Activated naive CD4-positive, alpha-beta T cell treated with anti-CD3 and anti-CD28 coated beads, Interleukin-2, amount 10 ng/mL, durations not matched to agents 7 days and 5 days (primary cell): ENCODE measurements at places on chromosomes 5 and 9.

- no peak for DNase-seq
These were observed 597 bp upstream of the TMEM250 start for GRCh38 chr9:136119061-136119882.

DNA sequence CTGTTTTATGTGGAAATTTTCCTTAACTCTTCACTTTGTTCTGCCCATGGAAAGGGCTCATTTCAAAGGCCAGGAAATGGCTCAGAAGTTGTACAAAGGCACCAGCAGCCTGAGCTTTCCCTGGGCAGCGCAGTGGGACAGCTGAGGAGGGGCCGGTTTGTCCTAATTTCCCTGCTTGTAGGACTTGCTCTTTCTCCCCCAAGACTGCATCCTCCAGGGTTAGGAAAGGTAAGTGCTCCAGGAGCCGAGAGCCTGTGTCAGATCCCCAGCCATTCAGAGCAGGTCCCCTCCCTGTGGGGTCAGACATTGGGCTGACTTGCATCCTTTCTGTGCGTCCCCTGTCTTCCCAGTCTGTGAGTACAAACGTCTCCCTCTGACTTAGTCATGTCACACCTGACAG is 43.5 kb downstream of the AGXT2 start:
- no peak for DNase-seq

DNA sequence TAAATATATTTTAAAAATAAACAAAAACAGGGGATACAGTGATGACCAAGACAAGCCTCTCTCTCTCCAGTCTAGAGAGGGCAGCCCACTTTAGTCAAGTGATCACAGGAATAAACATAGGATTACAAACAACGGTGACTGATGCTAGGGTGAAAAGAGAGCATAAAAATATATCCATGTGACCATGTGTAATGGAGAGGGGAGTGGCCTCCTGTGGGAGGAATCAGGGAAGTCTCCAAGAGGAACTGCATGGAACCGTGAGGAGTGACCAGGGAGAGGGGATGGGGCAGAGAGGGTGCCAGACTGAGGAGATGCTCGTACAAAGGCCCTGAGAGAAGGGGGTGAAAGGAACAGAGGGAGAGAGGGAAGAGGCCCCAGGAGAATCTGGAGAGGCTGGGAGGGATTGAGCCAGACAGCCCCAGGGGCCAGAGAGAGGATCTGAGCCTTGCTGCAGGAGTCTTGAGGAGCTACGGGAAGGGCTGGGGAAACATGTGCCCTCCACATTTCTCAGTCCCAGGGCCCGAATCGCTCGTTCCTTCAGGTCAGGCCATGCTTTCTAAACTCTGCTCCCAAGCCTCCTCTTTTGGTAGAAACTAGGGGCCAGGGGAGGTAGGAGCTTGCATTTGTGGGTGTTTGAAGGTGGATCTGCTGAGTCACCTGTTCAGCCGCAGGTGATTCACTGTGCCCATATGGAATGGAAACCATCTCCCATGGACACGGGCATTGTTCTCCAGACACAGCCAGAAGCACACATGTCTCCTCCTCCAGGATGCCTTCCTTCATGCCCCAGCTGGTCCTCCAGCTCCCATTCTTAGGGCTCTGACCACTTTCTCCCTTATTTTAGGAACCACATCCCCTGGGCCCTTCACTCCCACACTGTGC is 63.8 kb downstream of the PAX5 start:
- DNase-seq, result no peak

DNA sequence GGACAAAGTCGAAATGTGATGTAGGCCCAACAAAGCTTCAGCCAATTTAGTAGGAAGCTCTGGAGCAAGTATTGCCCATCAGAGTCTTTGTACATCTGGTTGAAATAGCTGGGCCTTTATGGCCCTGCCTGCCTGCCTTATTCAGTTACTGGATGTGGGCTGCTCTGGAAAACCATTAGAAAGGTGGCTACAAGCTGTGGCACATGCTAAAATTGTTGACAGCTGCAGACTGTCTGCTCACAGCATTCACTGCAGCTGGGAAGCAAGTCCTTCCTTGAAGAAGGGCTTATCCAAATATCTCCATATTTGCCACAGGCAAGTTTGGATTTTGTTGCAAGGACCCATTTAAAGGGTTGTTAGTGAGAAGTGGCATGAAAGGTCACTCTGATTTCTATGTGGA is 24.4 kb downstream of the SMIM15 start:
- DNase-seq, result no peak

DNA sequence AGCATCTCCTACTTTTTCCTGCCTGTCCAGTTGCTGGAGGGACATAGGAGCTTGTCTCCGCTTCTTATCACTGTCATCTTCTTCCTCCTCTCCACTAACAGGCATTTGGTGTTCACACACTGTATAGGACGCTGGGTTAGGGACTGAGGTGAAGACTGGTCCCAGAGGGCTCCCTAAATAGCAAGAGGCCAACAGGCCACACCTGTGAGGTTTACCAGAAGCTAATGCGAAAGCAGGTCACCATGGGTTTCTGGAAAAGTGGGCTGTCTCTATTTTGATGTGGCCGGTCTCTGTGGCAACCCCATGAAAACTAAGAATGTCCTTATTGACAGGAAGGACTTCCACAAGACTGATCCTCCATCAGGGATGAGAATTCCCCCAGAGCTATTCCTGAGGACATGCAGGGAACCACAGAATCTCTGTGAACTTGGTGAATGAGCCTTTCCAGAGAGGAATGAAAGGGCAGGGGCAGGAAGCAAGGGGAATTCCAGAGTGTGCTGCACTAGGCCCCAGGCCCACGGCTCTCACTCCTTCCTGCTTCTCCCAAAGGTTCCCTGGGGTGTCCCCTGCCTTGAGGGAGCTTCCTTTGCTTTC is 61.7 kb downstream of the DAP start:
- no peak for DNase-seq

GRCh38 chr5:117680426-117680825 is 1105.8 kb upstream of the SEMA6A start:
- DNase-seq, result no peak

DNA sequence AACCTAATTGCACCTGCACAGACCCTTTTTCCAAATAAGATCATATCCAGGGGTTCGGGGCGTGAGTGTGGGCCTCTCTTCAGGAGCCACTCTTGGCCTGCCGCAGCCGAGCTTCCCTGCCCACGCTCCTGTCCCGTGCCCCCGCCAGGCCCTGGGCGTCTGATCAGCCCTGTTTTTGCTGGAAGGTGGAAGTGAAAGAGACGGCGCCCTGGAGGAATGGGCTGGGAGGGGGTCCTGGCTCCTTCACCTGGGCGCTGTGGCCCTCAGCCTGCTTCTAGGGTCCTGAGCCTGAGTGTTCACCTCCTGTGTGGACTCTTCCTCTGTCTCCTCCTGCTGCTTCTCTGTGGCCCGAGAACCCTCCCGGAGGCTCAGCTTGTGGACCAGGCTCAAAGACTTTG is 11.2 kb upstream of the COL5A1 start:
- peak; percentile 16 for DNase-seq

GRCh38 chr9:72127753-72128152 is 21.5 kb upstream of the GDA start:
- no peak for DNase-seq

DNA sequence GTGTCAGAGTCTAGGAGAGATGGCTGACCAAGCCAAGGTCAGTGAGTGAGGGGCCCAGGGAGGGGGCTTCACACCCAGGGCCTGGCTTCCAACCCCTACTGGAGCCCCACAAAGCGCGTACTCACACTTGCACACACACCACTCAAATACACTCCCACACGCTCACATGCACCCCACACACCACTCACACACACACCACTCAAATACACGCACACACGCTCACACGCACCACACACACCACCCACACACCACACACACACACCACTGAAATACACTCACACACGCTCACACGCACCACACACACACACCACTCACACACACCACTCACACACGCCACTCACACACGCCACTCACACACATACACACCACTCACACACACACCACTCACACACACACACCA is 5.7 kb upstream of the ASB6 start:
- no peak for DNase-seq

DNA sequence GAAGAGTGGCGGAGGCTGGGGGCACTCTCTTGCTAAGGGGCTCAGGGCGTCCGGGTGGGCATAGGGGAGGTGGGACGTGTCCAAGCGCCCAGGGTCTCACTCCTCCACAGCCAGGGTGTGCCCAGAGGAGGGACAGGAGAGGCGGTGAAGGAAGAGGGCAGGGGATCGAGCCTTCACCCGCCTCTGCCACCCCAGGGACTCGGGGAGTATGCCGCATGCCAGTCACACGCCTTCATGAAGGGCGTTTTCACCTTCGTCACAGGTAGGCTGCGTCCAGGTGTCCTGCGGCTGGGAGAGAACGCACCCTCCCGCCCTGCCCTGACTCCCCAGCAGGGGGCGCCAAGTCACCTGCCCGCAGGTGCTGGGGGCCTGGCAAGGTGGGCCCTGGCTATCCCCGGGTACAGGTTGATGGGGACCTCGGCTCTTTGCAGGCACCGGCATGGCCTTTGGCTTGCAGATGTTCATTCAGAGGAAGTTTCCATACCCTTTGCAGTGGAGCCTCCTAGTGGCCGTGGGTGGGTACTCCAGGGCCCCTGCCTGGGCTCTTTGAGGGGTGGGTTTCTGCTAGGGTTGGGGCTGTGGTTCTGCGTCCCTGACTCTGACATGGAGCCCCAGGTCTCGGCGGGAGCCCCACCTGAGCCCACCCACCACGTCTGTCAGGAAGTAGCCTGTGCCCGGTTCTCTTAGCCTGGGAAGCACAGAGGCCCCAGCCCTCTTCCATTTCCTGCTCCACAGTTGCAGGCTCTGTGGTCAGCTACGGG is 552 bp downstream of the TMEM141 start:
- DNase-seq, result peak; percentile 79

DNA sequence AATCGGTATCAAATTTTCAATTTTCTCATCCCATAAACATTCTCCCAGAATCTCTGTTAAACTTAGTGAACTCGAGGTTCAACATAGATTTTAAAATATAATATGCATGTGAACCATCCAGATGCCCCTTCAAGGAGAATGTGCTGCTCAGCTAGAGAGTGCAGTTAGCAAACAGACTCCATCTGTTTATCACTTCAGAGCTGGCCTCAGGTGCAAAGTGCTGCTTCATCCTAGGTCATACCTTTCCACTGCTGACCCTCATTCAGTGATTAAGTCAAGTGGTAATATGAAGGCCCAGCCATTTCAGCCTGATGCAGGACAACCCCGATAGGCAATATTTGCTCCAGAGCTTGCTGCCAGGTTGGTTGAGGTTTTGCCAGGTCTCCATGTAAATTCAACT is 339.0 kb upstream of the POU5F2 start:
- no peak for DNase-seq

- DNase-seq, result no peak
These were observed 810.8 kb downstream of the TLE1 start for GRCh38 chr9:80878556-80878955.

- no peak for DNase-seq
These were observed 212.6 kb downstream of the SPATA31D1 start for GRCh38 chr9:82201196-82201595.

DNA sequence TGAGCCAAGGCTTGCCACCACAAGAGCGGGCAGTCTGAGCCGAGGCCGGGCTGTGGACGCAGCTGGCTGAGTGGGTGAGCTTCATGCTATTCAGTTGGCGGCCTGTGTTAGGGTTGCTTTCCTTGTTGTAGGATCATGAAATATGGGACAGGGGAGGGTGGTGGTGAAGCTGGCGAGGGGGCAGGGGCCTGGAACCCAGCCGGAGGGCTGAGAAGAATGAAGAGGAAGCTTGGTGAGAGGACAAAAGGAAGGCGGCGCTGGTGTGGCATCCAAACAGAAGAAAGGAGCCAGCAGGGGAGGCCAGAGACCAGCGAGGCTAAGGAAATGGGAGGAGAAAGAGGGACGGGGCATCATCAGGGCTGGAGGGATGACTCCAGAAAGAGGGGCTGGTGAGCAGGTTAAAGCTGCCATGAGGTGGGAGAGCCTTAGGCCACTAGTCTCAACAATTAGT is 18.3 kb downstream of the RALGPS1 start:
- no peak for DNase-seq

DNA sequence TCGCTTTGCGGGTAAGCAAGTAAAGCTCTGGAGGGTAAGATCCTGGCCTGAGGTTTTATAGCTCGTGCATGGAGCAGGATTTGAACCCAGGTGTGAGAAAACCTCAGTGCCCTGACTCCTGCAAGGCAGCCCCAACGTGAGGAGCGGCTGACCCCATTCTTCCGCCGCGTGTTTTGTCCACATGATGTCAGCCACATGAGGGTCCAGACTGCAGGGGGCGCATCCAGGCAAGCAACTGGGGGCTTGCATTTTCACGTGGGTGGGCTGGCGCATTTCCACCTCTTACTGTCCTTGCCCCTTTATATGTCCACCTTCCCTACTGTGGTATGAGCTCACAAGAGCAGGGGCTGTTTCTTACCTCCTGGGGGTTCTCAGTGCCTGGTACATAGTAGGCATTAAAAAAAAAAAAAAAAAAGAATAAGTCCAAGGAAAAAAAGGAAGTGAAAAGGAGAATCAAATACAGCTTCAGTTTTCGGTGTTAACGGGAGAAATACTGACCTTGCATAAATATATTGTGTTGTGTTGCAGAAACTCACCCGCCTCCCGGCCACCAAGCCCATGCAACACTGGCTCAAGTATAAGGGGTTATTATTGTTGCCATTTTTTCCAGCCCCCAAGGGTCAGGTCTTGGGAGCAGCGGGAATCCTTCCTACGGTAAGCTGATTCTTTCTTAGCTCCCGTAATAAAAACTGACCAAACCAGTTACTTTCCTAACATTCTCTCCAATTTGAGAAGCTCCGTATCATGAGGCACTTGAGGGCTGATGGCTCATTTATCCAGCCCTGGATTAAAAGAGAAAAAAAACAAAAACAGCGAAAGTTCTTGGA is 15.0 kb downstream of the TLX3 start:
- DNase-seq, result no peak

- DNase-seq, result no peak
These were observed 279.5 kb upstream of the PIK3R1 start for GRCh38 chr5:67935908-67936566.

GRCh38 chr9:120708526-120709224 is 5.6 kb downstream of the MEGF9 start:
- no peak for DNase-seq

DNA sequence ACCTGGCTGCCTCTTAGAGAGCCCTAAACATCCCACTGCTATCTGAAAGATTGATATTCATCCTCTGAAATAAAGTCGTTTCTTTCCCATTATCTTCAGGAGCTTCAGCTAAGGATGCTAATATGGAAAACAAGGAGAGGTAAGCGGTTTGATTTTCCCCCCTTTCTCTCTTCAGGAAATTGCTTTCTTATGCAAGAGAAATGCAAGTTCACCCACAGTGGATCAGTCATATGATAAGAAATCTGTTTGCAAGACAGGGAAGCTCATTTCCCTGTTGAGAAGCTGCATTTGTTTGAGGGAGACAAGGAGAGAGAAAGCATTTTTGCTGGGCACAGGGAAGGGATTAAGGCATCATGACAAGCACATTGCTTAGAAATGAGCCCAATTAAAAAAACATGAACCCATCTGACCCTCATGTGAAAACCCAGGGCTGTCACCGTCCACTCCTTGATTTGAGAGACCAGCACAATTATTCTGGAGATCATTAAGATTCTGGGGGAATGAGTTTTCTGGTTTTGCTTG is 53.7 kb upstream of the BOD1 start:
- DNase-seq, result no peak

- no peak for DNase-seq
These were observed 24.5 kb downstream of the SEMA6A start for GRCh38 chr5:116550082-116550481.

GRCh38 chr5:75049456-75050351 is 2.7 kb downstream of the GCNT4 start:
- peak; percentile 77 for DNase-seq
